Gastroesophageal sphincter (tissue), 4 donors: ENCODE measurements at places on chromosomes 12 and 14.

- no peak for ATAC-seq
These were observed 497.6 kb downstream of the APAF1 start for GRCh38 chr12:99142651-99143050.

GRCh38 chr14:71538938-71539649, 393.1 kb upstream of the RGS6 start:
- ATAC-seq: no peak

- ATAC-seq: no peak
These were observed 8.9 kb upstream of the LIN7A start for GRCh38 chr12:80946591-80946990.

- no peak for ATAC-seq
These were observed 428.3 kb downstream of the FUT8 start for GRCh38 chr14:65840786-65841185.

DNA sequence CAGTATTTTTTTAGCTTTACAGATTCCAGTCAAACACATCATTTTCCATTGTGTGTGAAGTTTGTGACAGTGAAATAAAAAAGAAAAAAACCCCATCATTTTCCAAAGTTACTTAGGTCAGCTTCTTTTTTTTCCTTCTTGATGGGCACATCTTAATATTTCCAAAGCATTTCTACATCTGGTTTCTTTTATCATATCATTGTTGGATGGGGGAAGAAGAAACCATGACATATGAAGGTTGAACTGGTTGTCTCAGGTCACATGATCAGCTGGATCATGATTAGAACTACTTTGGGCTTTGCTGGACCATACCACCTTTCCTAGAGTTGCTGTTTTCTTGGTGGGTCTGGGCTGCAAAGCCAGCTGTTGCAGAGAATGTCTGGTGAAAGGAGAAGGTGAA, 59.8 kb downstream of the FOS start:
- no peak for ATAC-seq

DNA sequence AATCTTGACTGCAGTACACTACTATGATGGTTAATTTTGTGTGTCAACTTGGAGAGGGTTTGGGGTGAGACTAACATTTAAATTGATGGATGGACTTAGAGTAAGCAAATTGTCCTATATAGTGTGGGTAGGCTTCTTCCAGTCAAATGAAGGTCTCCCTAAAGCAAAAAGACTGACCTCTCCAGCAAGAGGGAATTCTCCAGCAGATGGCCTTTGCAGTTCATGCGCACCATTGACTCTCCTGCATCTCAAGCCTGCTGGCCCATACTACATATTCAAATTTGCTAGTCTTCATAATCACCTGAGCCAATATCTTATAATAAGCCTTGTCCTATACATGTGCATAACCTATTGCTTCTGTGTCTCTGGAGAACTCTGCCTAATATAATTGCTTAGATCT, 260.2 kb downstream of the RERGL start:
- ATAC-seq: no peak

- ATAC-seq: no peak
These were observed 8.0 kb downstream of the KRR1 start for GRCh38 chr12:75503459-75503858.

GRCh38 chr12:28563286-28563685, 373.0 kb downstream of the CCDC91 start:
- no peak for ATAC-seq

DNA sequence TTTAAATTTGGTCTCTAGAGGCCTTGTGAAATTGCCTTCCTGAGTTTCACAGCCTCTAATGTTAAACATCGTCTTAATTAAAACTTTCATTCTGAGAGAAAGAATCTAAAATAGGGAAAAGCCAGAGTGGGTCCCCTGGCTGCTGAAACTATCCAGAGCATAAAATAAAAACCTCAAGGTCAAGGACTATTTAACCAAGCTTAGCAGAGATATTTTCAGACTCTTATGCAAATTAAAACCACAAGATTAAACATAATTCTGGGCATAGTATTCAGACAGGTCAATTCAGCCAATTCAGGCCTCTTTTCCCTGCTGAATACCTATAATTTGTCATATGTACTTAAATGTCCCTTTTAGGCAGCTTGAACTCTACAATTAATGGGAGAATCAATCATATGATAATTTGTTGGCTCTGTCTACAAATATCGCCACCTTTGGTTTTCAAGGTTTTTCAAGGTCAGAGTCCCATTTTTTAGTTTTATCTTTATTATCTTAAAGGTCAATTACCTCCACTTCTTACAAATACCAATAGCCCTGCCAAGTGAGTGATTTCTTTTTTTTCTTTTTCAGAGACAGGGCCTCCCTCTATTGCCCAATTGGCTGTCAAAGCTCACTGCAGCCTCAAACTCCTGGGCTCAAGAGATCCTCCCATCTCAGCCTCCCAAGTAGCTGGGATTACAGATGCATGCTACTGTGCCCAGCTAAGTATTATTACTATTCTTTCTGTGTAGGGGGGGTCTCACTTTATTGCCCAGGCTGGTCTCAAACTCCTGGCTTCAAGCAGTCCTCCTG, 257.1 kb downstream of the PHLDA1 start:
- no peak for ATAC-seq

DNA sequence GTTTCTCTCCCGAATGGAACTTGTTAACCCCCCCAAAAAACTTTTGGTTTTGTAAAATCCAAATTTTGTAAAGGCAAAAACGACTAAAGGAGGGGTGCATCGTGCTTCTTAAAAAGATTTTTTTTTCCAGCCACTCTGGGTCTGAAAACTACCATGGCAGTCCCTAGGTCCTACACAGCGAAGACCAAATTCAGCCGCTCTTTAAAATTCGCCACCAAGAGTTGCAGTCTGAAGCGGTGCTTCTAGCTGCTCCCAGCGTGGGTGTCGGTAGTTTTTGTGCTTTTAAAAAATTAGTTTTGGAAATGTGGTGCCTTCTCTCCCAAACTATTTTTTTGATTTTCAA, 873 bp upstream of the GSC start:
- ATAC-seq: no peak

- no peak for ATAC-seq
These were observed 40.2 kb downstream of the SCARB1 start for GRCh38 chr12:124823272-124823970.

- no peak for ATAC-seq
These were observed 105.3 kb downstream of the PDZRN4 start for GRCh38 chr12:41293461-41293860.

DNA sequence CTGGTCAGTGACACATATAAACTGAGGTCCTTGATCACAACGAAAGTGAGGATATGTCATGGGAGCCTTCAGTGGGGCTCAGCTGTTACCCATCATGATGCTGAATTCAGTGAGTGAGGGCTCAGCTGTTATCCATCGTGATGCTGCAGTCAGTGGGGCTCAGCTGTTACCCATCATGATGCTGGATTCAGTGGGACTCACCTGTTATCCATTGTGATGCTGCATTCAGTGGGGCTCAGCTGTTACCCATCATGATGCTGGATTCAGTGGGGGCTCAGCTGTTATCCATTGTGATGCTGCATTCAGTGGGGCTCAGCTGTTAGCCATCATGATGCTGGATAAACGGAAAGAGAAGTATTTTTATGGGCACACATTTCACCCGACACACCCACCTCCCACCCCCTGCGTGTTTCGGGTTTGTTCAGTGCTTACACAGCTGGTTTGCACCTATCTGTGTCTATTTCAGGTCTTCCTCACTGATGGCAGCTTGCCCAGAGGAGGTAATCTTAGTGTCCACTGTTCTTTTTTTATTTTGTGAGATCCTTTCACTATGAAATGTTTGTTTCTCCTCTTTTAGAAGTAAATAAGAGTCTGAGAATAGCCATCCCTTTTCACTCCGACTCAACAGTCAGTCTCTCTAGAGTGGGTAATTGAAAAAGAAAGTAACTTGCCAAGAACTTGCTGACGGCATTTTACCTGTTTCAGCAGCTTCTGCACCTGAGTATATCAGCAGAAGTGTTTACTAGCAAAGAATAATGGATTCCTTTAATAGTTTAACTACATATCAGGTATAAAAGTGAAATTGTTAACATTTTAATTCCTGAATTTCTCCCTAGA, 183.0 kb downstream of the ERC1 start:
- ATAC-seq: no peak

GRCh38 chr14:76876076-76876475, 49.9 kb downstream of the LRRC74A start:
- ATAC-seq: peak; percentile 81

- no peak for ATAC-seq
These were observed 2.3 kb downstream of the MTERF2 start for GRCh38 chr12:106984588-106985137.

DNA sequence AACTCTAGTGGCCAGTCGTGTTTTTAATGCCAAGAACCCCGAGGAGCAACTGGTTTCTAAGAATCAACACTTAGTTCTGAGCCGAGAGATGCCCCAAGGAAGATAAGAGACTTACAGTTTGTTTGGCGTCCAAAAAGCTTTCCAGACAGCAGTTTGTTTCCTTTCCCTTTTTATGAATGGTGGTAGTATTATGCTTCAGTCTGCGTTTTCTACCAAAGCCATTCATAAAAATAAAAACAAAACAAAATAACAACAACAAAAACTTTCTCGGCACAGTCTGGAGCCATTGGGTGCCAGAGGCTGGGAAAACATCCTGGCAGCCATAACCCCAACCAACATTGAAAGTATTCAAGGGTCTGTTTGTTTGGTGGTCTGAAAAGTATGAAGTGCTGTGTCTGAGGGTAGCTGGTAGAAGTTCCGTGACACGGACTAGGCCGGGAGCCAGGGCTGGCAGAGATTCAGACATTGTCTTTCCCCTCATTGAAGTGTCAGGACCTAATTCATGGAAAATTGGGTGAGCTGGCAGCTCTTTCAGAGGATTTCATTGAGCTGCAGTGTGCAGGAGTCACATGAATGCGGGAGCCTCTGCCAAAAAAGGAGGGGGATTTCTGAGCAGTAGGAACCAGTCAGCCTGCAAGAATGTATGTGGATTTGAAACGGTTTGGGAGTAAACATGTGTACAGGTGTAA, 124.2 kb downstream of the HMGA2 start:
- peak; percentile 58 for ATAC-seq

DNA sequence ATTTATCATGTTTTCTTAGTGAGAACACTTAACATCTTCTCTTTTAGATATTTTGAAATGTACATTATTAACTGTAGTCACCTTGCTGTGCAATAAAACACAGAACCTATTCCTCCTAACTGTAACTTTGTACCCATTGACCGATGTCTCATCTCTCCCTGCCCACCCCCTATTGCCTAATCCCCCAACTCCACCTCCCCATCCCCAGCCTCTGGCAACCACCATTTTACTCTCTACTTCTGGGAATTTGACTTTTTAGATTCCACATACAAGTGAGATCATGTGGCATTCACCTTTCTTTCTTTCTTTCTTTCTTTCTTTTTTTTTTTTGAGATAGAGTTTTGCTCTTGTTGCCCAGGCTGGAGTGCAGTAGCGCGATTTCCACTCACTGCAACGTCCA, 4.4 kb upstream of the CCDC198 start:
- ATAC-seq: no peak

GRCh38 chr12:73898645-73899044, 639.0 kb upstream of the ATXN7L3B start:
- ATAC-seq: no peak

GRCh38 chr12:26614011-26614616, 218.9 kb downstream of the ITPR2 start:
- no peak for ATAC-seq

- ATAC-seq: no peak
These were observed 16.6 kb downstream of the SIVA1 start for GRCh38 chr14:104769324-104770071.

- no peak for ATAC-seq
These were observed 3.2 kb upstream of the OLR1 start for GRCh38 chr12:10174986-10175614.

- peak; percentile 38 for ATAC-seq
These were observed 63.3 kb downstream of the ZFP36L1 start for GRCh38 chr14:68729556-68729955.

- no peak for ATAC-seq
These were observed 593.0 kb downstream of the SOX5 start for GRCh38 chr12:23356440-23356839.

- ATAC-seq: no peak
These were observed 63.5 kb downstream of the KITLG start for GRCh38 chr12:88516811-88517210.

GRCh38 chr14:74437496-74438053, 11.6 kb upstream of the SYNDIG1L start:
- no peak for ATAC-seq

DNA sequence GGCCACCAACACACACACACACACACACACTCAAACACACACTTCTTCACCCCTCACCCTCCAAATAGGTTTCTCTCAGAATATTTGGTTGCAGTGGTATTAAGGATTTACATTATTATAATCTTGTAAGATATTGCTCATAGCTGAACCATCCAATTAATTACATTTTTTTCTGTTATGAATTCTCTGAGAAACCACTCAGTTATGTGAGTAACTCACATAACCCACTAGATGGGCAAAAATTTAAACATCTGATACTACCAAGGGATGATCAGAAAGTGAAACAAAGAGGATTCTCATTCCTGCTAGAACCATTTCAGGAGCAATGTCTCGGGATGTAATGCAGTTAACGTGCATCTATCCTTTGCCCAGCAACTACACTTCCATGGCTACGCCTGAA, 31.6 kb downstream of the TMTC1 start:
- ATAC-seq: no peak

DNA sequence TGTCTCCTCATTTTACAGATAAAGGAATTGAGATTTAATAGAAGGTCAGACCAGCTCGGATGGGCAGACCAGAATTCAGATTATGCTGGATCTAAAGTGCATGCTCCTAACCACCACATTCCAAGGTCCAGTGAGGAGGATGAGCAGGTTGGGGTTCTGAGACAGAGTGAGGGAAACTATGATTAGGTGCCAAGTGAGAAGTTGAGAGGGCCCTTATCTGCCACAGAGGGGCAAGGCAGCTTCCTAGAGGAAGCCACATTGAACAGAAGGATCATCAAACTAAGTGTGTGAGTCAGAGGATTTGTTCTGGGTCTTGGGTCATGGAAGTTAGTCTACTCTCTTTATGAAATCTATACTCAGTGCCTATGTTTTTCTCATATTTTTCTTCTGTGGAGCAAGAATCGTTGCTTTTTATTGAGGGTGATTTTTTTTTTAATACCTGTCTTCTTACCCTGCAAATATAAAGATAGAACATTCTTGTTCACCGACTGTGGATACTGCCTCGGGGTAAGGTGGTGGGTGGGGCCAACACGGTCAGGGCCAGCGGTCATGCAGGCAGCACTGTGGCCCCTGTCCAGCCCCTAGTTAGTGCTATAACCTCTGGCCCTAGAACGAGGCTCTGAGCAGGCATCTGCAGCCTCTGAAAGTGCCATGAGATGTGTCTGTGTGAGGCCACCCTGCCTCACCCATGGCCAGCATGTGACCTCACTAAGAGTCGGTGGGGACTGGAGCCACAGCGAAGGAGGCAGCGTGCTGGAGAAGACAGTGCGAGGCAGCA, 55.6 kb upstream of the PTHLH start:
- no peak for ATAC-seq

GRCh38 chr12:79590751-79591150, 100.0 kb downstream of the PAWR start:
- ATAC-seq: no peak

GRCh38 chr14:75725481-75725880, 64.4 kb downstream of the TTLL5 start:
- no peak for ATAC-seq

- ATAC-seq: no peak
These were observed 33.4 kb upstream of the PLEKHG6 start for GRCh38 chr12:6276956-6277620.
